Fibroblast of pulmonary artery (primary cell): ENCODE measurements at places on chromosomes 12 and 14.

- peak; percentile 47 for DNase-seq
These were observed 9.7 kb downstream of the CKB start for GRCh38 chr14:103512701-103513611.

DNA sequence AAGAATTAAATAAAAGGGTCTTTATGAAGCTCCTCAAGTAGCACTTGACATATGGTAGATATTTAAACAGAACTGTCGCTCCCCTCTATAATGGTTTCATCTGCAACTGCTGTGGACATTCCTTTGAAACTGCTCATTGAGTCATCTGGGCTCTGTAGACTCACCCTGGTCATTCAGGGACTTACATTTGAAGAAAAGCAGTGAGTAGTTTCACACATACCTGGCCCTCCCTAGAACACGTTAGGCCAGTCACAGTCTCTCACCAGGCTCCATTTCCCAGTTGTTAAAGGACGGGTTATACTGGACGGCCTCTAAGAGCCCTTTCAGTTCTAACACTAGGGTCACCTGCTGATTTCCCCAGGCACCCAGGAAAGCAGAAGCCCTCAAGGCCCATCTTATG lies 217.0 kb downstream of the BCL11B start:
- no peak for DNase-seq

GRCh38 chr12:49813131-49813530 lies 15.1 kb downstream of the NCKAP5L start:
- DNase-seq, result no peak

DNA sequence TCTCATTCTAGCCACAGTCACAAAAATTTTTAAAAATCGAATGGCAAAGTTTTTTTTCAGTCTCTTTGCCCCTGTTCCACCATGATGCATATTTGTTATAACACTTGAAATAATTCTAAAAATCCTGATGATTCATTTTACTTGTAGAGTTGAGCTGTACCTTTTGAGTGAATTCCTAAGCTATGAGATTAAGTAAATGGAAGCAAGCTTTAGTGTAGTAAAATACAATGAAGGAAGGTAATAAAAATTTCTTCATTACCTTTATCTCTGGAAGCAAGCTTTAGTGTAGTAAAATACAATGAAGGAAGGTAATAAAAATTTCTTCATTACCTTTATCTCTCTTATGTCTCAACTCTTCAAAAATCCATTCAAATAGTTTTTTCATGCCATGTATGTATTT lies 46.1 kb downstream of the TMTC3 start:
- DNase-seq, result peak; percentile 9
